RPMI7951 (cell line): ENCODE measurements at places on chromosomes 6 and 20.

- no peak for DNase-seq
Measured at GRCh38 chr6:147418523-147418922, 90.0 kb upstream of the SAMD5 start.

DNA sequence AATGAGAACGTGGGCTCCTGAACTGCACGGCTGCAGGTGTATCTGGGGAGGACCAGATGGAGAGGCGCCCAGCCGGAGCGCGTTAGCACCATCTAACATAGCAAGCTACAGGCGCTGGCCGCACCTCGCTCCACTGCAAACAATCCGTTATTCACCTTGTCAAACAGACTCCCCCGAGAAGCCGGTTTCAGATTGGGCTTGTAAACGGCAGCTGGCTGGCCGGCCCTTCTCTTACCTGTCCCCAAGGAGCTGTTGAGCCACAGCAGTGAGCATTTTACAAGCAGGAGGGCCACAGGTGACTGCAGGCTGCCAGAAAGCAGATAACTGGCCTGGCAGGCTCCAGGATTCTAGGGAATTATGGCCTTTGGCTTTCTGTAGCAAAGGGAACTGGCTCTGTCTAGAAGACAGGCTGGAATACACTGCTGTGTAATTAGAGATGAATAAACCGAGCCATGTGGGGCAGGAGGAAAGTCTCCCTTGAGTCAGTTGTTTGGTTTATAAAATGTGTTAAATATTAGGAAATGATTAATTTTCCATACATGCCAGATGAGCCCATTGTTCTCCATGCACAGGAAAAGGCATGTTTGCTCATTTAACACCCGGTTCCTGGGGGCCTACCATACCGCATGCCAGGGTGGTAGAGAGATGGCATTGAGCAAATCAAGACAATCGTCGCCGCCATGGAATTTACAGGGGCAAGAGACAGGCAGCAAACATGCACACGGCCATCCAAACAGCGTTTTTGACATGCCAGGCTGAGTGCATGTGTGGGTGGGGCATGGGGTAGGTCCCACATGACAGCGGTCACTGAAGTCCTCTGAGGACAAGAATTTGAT is 159.3 kb downstream of the NFATC2 start:
- DNase-seq: no peak

GRCh38 chr6:118502169-118502568 is 45.9 kb upstream of the PLN start:
- peak; percentile 8 for DNase-seq

DNA sequence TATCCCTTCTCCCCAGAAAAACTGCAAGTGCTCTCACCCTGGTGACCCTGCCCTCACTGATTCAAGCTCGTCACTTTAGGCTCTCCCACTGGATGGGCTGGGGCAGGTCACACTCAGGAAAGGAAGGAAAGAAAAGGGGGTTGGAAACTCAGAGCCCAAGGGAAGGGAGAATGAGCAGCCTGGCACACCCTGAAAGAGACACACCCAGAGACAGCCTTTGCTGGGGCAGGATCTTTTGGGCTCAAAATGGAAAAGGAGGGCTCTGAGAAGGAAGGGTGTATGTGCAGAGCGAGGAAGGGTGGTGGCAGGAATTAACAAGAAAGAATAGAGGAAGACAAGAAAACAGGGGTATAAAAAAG is 2.5 kb downstream of the PPP1R18 start:
- DNase-seq: no peak

DNA sequence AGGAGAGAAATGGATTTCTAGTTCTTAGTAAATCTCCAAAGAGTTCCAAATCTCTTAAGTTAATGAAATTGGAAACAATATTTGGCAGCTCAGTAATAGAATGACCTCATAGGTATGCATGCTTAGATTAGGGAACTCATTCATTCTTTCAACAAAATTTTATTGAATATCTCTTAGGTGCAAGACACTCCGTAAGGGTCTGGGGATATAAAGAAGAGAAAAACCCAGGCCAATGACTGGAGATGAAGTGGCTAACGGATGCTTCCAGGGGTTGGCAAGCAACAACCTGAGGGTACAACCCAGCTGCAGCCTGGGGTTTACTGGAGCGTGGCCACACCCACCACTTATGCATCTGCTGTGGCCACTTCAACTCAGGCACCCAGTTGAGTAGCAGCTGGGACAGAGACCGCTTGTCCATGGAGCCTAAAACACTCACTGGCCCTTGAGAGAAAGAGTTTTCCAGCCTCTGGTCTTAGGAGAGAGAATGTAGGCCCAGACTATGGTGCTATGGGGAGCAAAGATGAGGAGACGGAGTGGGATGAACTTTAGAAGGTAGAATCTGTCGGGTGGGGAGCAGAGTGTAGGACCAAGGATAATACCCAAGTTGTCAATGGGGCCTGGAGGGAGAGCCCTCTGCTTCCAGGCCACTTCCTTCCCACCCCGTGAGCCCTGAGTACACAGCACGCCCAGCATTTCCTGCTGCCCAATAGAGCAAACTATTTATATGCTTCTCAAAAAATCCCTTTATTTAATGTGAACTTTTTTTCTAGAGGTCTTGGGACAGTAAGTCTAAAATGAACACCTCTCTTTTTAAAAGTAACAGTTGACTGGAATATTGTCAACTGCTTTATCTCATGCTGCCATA is 46.8 kb upstream of the PXDC1 start:
- DNase-seq: peak; percentile 57

- DNase-seq: peak; percentile 74
Measured at GRCh38 chr6:135212935-135213334, 31.8 kb downstream of the MYB start.

DNA sequence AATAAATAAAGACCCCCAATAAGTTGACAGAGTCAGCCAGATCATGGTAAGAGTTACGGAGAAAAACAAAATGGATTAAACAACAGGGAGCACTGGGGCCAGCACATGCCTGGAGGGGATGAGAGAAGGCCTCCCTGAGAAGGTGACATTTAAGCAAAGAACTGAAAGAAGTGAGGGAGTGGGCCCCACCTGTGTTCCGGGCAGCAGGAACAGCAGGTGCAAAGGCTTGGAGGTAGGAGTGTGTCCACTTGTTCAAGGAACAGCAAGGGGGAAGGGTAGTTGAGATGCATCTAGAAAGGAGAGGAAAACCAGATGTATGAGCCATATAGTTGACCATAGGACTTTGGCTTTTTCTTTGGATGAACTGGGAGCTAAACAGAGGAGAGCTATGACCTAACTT is 7.6 kb upstream of the PREX1 start:
- DNase-seq: no peak

DNA sequence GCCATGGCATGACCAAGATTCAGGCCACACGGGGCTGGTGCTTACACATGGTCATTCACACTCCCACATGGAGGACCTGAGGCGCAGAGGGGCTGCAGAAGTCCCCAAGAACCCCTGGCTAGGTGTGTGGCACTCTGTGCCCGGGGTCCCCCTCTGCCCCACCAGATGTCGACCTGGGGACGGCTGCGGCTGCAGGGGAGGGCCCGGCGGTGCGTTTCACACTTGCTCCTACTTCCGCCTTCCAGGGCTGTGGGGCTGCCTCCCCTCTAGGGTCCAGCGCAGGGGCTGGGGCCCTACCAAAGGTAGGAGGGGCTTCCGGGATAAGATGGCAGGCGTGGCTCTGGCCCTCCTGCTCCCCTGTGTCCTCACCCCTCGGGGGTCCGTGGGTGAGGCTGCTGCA is 81.1 kb upstream of the SLCO4A1 start:
- no peak for DNase-seq

DNA sequence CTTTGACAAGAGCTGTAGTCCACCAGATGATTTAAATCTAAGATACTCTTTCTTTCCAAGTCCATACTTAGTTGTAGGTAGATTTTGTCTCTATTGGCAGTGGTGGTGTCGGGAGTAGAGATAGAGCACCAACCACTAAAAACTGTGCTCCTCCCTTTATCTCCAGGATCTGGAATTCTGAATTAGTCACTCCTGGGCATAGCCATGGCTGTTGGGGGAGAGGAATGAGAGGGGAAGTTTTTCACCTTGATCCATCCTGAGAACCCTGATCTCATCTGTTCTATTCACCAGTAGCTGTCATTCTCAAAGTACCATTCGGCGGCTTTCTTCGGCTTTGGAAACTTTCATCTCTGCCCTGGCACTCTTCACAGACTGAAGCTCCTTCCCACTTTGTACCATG is 35.6 kb upstream of the NKX2-4 start:
- peak; percentile 65 for DNase-seq

- no peak for DNase-seq
Measured at GRCh38 chr20:39214828-39215227, 252.7 kb downstream of the DHX35 start.

GRCh38 chr6:100484474-100484873 is 19.8 kb upstream of the SIM1 start:
- DNase-seq: no peak

DNA sequence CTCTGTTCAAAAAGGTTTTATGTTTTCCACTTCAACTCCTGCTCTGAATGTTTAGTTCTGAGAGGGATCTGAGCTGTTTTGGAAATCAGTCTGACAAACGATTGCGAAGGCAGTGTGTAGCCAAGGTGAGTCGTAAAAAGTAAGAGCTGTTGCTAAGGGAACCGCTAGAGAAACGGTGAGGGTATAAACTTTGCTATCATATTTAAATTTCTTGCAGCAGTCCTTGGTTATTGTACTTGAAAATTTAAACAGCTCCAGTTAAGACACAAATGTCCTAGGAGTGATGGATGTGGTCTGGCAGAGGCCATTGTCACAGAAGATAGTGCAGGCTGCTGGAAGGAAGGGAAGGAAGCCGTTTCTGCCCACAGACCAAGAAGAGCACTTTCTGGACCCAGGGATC is 64.9 kb upstream of the CITED2 start:
- no peak for DNase-seq

DNA sequence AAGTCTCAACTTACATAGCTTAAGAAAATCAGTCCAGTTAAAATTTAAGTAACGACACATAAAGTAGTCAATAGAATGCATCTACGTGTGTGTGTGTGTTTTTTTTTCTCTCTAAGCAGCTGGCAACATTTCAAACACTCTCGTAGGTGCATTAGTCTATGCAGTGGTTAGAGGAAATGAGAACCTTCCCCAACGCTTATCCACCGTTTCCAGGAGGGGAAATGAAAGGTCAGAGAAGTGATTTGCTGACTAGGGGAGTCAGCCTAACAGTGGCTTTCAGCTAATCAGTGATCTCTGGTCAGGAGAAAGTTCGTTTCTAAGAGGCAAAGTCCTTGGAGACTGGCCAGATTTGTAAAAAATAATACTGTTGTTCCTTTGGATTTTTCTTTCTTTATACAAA is 806.6 kb downstream of the C6orf118 start:
- DNase-seq: no peak

DNA sequence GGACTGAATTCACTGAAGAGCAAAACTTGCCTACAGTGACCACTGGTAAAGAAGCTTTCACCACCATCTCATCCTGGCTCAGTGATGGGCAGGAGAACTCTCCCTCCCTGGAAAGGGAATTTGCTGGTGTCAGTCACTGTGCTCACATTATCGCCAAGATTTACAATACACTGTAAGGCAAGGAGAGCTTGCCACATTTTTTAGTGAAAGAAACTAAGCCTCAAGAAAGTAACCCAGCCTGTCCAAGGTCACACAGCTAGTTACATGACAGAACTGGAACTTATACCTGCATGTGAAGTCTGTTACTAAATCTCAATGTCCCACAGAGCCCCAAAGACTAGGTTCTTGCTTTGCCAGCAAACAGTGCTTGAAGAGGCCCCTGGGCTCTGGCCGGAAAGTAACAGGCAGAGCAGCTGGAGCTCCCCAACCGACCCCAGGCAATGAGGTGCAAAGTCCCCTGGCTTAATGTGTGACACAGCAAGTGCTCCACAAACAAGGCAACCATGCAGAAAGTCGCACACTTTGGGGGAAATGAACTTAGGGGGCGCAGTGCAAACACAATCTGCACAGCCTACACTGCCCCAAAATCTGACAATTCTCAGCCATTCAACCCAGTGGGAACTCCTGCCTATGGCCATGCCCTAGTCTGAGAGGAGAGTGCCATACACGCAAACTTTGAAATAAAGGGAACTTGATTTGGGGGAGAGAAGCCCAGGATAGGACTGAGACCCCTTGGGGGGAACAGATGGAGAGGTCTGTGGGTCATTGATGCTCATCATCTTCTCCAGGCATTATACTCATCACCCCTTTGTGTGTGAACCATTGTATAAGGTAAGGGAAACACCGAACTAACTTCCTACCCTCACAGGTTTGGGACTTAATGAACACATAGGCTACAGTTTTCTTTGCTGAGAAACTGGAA is 1.9 kb downstream of the BCL2L1 start:
- no peak for DNase-seq

- DNase-seq: peak; percentile 67
Measured at GRCh38 chr6:29887819-29888776, 54.2 kb upstream of the HLA-A start.

- peak; percentile 89 for DNase-seq
Measured at GRCh38 chr6:108559097-108559883, 1.4 kb upstream of the FOXO3 start.

DNA sequence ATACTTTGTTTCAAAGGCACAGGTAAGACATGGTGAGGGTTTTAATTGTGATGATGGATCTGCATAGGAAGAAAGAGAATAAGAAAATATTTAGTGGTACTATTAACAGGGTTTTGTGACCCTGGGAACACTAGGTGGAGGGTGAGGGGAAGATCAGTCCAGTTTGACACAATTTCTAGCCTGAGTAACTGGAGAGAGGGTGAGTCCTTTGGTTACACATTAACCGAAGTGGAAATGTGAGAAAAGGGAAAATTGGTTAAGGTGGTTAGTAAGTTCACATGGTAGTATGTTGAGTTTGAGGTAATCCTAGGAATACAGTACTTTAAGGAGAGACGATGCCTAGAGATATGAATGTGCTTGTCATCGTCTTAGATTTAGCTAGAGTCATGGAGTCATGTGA is 54.8 kb upstream of the POU3F2 start:
- no peak for DNase-seq

- DNase-seq: peak; percentile 66
Measured at GRCh38 chr20:54257071-54257816, 49.4 kb downstream of the PFDN4 start.
